Astrocyte (in vitro differentiated cells and primary cell): ENCODE measurements at places on chromosomes 3 and 15. TPM values are rescaled to one million over a fixed set of nuclear protein-coding genes. Genes with fewer than 3 reads are reported as not detected.

Gene A4GNT
- not detected in 2 replicates for total RNA-seq

Gene SI
- total RNA-seq: not detected in 2 replicates

Gene AADACL2
- not detected in 2 replicates for total RNA-seq

Gene CLDN18
- total RNA-seq: not detected in 2 replicates

Gene DUOXA1
- total RNA-seq: 0.36 and 0.66 TPM in 2 replicates

Gene SLC9C1
- not detected in 2 replicates for total RNA-seq

Gene LZTFL1
- 20.6 and 25.9 TPM in 2 replicates for total RNA-seq

Gene ADAMTS9
- 7.5 and 8.3 TPM in 2 replicates for total RNA-seq

Gene CCDC33
- total RNA-seq: 0.41 and 0.96 TPM in 2 replicates

Gene GPR62
- not detected in 2 replicates for total RNA-seq

Gene HRH1
- total RNA-seq: 2.1 and 2.4 TPM in 2 replicates

Gene TLR9
- total RNA-seq: 0.25 and 0.36 TPM in 2 replicates

Gene CELF6
- 0.41 TPM in 1 of 2 replicates, not detected in the other for total RNA-seq

Gene HTR3E
- total RNA-seq: not detected in 2 replicates

Gene IMPG2
- 0.26 and 0.30 TPM in 2 replicates for total RNA-seq

Gene GOLGA8B
- 55.8 and 61.6 TPM in 2 replicates for total RNA-seq

Gene CAMK2N2
- 2.6 and 3.4 TPM in 2 replicates for total RNA-seq

Gene OR5H14
- not detected in 2 replicates for total RNA-seq

Gene NTRK3
- total RNA-seq: 12.9 and 14.5 TPM in 2 replicates

Gene ZDHHC23
- total RNA-seq: 0.67 and 0.68 TPM in 2 replicates

Gene TMEM158
- 11.5 and 14.1 TPM in 2 replicates for total RNA-seq

Gene DNAH12
- 0.23 and 0.36 TPM in 2 replicates for total RNA-seq

Gene TMEM41A
- 21.5 and 22.7 TPM in 2 replicates for total RNA-seq

Gene CYP19A1
- total RNA-seq: 0.65 and 0.75 TPM in 2 replicates

Gene NOX5
- total RNA-seq: 0.09 and 0.14 TPM in 2 replicates

Gene RNU5B-1
- 11.7 TPM in 1 of 2 replicates, not detected in the other for total RNA-seq

Gene EXD1
- 0.07 TPM in 1 of 2 replicates, not detected in the other for total RNA-seq

Gene CCDC54
- not detected in 2 replicates for total RNA-seq

Gene HACL1
- 17.3 and 17.8 TPM in 2 replicates for total RNA-seq

Gene LARP6
- total RNA-seq: 61.5 and 75.2 TPM in 2 replicates

Gene SLC24A5
- total RNA-seq: not detected in 2 replicates

Gene C2CD4B
- total RNA-seq: not detected in 2 replicates

Gene UQCC5
- total RNA-seq: 22.9 and 26.0 TPM in 2 replicates

Gene EEF1AKMT4
- 7.2 TPM in 2 replicates for total RNA-seq

Gene HMG20A
- 46.8 and 47.4 TPM in 2 replicates for total RNA-seq

Gene IL17RB
- total RNA-seq: 0.16 TPM in 1 of 2 replicates, not detected in the other

Gene NMD3
- 77.6 and 87.3 TPM in 2 replicates for total RNA-seq

Gene CD200R1
- total RNA-seq: 0.39 and 0.67 TPM in 2 replicates

Gene GOLGA6L4
- total RNA-seq: 3.3 and 4.6 TPM in 2 replicates

Gene NMNAT3
- total RNA-seq: 1.3 and 2.5 TPM in 2 replicates

Gene GPR15
- total RNA-seq: not detected in 2 replicates

Gene CHL1
- not detected in 2 replicates for total RNA-seq

Gene KLHL25
- 4.7 and 5.6 TPM in 2 replicates for total RNA-seq

Gene GOLGA6A
- 0.30 and 0.31 TPM in 2 replicates for total RNA-seq

Gene MEX3B
- total RNA-seq: 18.7 and 19.1 TPM in 2 replicates

Gene SNTN
- not detected in 2 replicates for total RNA-seq

Gene CACNA1D
- 0.41 and 0.55 TPM in 2 replicates for total RNA-seq

Gene ZNF662
- total RNA-seq: 0.23 and 0.53 TPM in 2 replicates

Gene LSAMP
- 16.0 and 16.4 TPM in 2 replicates for total RNA-seq

Gene SKOR1
- not detected in 2 replicates for total RNA-seq

Gene SNX22
- 0.19 and 0.27 TPM in 2 replicates for total RNA-seq

Gene PLA2G4D
- not detected in 2 replicates for total RNA-seq

Gene SLC28A2
- not detected in 2 replicates for total RNA-seq

Gene KLHL6
- total RNA-seq: 0.11 and 0.14 TPM in 2 replicates
